Activated B cell treated with CpG ODN at 0.5 μM for 24 hours (primary cell): ENCODE measurements at places on chromosomes 5 and 9. TPM values are rescaled to one million over a fixed set of nuclear protein-coding genes. Genes with fewer than 3 reads are reported as not detected.

GRCh38 chr5:110264661-110265060, 461.8 kb downstream of the TMEM232 start:
- DNase-seq = no peak

GRCh38 chr5:92930057-92930456, 651.0 kb downstream of the NR2F1-AS1 start:
- DNase-seq = no peak

DNA sequence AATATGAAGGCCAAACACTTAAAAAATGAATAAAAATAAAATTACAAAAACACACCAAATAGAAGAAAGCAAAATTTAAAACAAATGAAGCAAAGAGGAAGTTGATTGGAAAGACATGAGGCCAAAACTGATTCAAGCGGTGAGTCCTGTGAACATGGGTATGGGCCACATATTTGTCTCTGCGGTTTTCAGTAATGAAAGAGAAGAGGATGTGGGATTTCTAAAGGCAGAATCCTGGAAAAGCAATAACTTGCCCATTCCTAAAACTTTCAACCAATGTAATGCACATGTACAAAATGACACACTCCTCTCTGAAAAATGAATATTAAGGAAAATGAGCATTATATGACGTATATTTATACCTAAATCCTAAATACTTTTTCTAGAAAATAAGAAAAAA, 263.7 kb downstream of the SEMA5A start:
- DNase-seq = no peak

ARL14EPL gene
- not detected in 2 replicates for total RNA-seq

- DNase-seq = no peak
These were observed 13.8 kb upstream of the ABLIM3 start for GRCh38 chr5:149127394-149127955.

DNA sequence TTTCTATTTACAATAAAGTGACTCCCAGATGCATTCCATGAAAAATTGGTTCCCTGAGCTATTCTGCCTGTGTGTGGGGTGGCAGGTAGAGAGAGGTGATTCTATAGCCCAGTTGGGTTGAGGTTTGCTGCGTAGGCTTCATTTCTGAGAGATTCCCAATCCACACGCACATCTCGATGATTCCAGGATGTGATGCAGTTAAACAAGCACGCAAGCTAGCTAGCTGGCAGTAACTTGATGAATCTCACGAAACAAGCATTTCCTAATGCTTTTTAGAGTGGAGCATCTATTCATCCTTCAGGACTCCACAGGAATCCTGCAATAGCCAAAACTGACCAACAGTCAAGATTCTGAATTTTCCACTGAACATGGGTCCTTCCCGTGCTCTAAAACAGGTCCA, 43.8 kb upstream of the CER1 start:
- no peak for DNase-seq

NMUR2 gene
- total RNA-seq = not detected in 2 replicates

- no peak for DNase-seq
These were observed 3.3 kb downstream of the ACSL6 start for GRCh38 chr5:132008163-132008473.

- no peak for DNase-seq
These were observed 223.3 kb downstream of the EBF1 start for GRCh38 chr5:158876263-158876942.

ADGRV1 gene
- total RNA-seq = 0.13 TPM in 1 of 2 replicates, not detected in the other

FBLL1 gene
- 0.20 TPM in 1 of 2 replicates, not detected in the other for total RNA-seq
